ENCODE measurements at places on chromosomes 5 and 9.

DNA sequence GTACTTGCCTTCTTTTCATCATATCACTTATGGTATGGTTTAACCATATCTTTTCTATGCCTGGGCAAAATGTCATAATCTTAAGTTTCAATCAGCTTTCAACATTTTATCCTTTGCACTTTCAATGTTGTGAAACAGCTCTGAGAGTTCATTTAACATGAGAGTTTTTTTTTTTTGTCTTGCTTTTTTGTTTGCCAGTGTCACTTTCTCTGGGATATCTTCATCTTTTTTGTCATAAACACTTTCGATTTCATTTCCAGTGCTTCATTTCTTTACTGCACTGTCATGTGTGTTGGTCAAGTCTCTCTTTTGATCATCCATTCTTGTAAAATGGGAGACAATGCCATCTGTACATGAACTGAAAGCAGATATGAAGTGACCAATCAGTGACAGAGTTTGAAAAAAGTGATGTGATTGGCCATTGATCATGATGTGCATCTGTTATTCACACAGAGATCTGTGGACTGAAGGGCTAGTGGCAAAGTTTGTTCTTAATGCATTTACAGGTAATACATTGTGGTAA, 7.5 kb upstream of the POU5F2 start:
- DNase-seq = no peak

DNA sequence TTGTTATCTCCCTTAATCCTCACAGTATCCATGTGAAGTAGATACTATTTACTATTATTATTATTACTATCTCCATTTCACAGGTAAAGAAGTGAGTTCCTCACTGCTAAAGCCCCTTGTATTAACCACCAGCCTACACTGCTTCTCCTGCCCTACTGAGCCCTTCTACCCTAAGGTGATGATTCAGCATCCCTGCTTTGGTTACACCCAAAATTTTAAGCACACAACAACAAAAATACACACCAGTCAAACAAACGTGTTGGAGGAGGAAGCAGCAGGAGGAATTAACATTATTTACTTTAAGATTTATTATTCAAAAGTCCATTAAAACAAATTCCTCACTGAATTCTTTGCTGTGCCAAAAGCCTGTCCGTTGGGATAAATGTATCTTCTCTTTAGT, 370.2 kb upstream of the BRINP1 start:
- no peak for DNase-seq

DNA sequence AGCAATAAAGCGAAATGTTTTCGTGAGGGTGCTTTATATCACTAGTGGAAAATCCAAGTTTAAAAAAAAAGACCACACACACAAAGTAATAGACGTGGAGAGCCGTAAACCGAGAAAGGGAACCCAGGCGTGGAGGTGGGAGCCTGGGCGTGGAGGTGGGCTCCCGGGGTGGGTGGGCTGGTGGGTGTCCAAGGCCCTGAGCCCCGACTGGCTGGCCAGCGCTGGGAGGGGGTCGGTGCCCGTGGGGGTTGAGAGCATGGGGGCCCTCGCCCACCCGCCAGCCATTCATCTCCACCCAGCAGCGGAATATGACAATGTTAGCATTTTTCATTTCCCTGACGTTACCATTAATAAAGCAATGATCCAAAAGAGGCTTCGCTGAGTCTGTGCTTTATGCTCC, 135.0 kb downstream of the MVB12B start:
- DNase-seq = no peak

DNA sequence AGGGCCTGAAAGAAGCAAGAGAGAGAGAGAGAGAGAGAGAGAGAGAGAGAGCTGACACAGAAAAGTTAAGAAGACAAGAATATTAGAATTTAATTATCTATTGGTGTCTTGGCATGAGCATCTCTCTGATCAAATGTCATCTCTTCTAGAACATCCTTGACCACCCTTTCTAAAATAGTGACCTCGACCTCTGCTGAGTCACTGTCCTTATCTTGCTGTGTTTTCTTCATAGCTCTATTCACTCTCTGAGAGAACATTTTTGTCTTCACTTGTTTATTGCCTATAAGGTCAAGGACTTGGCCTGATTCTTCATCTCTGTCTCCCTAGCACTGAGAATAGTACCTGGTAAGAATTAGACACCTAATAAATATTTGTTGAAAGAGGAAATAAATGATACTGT, 383.8 kb upstream of the RPS23 start:
- DNase-seq = no peak

DNA sequence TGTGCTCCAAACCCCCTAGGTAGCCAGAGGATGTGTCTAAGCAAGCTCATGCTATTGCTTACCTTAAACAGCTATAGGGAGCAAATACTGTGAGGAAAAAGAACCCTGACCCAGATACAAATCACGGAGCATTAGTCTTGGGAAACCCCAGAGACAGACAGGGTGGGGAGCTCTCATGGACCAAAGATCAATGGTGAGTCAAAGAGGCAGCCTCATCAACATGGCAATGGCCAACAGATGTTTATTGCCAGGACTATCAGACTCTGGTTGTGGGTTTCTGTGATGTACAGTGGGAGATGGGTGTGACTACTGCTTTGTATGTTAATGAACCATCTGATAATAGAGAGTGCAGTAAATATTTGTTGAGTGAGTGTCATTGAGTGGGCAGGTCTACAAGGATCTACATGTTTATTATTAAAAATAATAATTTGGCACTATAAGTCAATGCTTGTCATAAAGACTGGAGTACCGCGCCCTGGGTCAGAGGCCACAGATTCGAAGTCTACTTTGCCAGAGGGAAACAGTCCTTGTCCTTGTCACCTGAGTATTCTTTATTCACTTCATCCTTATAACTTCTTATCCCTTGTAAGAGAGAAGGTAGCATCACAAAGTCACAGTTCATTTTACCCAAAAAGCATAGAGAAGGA, 56.5 kb upstream of the RAI14 start:
- no peak for DNase-seq

DNA sequence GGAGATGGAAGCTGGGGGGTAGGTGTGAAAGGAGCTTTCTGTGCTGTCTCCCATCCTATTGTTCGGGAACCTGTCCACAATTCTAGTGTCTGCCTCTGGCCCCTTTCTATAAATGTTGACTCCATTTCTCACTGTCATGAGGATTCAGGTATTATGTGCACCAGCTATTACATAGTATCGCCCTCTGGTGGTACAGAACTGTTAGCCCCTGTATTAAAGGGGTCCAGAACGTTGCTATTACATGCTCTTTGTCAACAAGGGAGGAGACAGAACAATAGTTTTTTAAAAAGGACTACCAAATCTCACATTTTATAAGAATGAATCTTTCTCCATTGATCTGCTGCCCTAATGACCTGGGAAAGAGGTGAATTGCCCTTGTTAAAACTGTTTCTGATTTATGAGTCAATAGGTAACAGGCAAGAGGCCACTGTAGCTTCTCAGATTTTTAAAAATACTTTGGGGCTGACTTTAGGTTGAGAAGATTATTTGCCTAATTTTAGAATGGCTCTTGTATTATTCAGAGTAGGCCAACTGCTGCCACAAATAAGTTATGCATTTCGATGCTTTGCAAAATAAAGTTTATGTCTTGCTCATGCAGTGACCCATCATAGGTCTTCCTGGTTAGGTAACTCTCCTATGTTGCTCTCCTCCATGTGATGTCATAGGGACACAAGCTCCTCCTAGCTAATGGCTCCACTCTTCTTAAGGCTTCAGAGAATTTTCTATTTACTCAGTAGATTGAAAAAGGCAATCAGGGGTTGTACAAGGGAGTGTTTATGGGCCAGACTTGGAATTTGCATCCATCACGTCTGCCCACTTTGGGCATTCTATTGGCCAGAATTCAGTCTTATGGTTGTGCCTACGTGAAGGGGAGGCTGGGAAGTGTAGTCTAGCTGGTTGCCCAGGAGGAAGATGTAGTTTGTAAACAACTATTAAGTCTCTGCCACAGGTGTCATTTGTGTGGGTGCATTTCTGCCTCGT, 20.8 kb downstream of the DCANP1 start:
- DNase-seq = peak; percentile 93

GRCh38 chr9:75027187-75028107, 646 bp downstream of the CARNMT1 start:
- peak; percentile 65 for DNase-seq

DNA sequence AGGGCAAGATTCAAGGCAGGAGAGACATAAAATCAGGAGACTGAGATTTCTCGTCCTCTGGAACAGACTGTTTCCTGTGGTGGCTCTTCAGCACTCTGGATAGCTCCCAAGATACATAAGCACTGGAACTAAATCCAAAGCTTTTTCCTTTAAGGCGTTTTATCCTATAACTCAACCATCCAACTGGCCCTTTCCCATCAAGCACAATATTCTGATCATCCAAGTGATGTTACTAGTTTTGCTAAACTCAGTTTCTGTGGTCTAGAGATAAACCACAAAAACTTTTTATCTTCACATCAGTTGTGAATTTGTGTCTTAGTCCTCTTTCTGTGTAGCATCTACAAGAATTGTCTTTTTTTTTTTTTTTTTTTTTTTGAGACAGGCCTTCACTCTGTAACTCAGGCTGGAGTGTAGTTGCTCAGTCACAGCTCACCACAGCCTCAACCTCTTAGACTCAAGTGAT, 299.4 kb downstream of the COX7C start:
- DNase-seq = peak; percentile 18

GRCh38 chr9:14207352-14207995, 106.5 kb downstream of the NFIB start:
- DNase-seq = no peak

DNA sequence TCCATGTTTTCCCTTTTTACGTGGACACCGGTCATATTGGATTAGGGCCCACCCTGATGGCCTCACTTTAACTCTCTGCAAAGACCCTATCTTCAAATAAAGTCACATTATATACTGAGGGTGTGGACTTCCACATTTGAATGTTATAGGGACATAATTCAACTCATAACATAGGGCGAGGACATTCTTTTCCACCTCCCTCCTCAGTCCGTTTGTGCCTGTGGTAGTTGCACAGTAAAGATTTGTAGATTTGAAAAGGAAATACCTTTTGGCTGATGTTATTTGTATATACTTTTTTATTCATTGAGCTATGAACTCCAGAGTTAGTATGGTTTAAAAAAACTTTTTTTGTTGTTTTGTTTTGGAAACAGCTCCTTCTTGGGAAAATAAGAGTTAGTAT, 51.0 kb upstream of the DHFR start:
- DNase-seq = no peak

DNA sequence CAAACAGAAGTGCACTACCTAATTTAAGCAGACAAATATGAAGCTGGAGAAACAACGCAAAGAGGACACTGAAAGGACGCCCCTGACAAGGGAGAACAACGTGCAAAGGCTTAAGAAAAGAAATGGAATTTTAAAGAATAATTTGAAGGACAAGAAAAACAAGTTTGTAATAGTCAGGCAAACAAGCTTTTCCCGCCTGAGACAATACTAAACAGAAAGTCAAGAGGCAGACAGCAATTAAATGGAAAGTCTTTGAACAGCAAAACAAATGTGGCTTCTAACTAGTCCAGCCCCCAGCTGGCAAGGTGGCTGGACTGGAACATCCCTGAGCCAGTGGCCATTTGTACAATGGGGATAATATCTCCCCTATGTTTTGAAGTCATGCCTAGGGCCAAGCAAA, 63.3 kb downstream of the SIL1 start:
- no peak for DNase-seq

DNA sequence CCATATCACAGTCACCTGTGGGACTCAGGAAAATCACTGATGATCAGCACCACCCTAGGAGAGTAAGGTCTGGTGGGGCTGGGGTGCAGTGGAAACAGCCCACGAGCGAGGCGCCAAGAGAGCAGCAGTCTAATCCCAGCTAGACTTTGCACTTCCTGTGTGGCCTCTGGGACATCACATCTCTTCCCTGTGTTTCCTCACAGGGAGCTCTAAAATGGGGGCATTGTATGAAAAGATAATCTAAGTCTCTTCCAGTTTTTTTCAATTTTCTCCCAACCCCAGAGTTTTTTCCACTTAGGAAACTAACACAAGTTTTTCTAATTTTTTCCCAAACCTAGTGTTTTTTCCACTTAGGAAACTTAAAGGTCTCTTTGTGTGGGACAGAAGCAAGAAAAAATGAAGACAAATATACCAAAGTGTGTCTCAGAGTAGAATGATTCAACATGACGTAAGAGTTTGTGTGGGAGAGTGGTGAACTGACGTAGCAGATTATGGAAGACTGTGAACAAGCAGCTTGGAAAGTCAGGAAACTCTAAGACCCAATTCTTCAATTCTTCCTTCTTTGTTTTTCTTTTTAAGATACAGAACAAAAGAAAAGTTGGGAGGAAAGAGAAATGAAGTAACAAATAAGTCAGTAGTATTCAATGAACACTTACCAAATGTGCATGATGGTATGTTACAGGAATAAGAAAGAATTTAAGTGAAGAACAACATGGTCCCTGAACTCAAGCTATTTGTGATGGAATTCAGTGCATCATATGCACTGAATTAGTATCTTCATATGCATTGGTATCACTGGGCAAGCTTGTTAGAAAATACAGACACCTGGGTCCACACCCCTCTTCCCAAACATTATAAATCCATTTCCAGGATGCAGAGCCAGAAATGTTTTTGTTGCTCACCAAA, 51.3 kb downstream of the LHFPL2 start:
- DNase-seq = no peak

DNA sequence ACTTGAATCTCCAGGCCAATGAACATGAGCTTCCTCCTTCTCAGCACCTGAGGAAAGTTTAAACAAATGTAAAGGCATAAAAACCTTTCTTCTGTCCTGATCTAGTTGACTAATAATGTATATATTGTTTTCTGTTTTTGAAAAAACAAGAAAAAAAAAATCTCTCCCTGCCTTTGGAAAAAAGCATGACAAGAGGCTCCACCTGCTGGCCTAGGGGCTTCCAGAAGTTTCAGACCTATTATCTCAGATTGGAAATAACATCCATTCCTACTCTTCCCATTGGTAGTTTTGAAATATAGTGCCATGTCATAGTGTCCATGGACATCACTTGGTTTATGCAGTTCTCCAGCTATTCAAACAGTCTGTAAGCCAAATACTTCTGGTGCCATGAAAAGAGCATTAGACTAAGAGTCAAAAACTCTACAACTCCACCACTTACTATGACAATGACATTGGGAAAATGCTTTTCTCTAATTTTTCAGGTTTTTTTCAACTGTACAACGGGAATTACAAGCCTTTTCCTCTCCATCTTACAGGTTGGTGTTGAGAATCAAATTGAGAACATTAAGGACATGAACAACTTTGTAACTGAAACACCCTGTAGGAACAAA, 409.6 kb upstream of the MPDZ start:
- no peak for DNase-seq

- no peak for DNase-seq
Measured at GRCh38 chr5:32601623-32602295, 16.4 kb downstream of the SUB1 start.
